ENCODE measurements at places on chromosomes 4 and X.

- DNase-seq = no peak
Observed at GRCh38 chr4:131001371-131001770, 1905.4 kb downstream of the C4orf33 start.

GRCh38 chr4:58809366-58809765 lies 1699.2 kb upstream of the IGFBP7 start:
- DNase-seq = no peak

DNA sequence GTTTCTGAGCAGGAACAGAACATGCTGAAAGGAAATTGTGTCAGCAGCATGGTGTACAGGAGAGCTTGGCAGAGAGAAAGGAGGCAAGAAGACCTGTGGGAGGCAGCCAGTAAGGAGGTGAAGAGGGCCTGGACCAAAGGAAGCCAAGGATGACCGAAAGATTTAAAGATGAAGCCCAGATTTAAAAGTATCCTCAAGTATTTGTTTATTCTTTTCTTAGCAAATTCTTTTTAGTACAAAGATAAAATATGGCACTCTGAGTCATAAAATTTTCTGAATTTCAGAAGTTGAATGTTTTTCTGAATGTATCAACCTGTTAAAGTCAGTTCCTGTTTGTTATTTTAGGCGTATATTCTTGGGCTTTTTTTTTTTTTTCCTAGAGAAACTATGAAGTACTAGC lies 3.5 kb downstream of the PKD2 start:
- DNase-seq = no peak

GRCh38 chr4:16864199-16864598 lies 34.2 kb downstream of the LDB2 start:
- no peak for DNase-seq

DNA sequence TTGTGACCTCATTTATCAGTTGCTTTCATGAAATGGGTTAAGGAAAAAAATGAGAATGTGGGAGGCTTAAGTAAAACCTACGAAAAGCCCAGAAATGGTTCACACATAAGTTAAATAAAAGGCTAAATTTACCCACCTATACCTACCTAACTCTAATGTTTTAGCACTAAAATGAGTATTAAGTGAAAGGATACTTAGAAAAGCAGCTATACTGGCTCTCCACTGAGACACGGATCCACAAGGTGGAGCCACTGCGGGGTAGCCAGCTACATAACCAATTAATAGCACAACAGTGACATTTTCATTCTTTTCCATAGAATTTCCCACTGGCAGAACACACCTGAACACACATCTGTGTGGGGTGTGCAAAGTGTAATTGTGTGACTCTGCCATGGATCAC lies 101.9 kb downstream of the MAML3 start:
- peak; percentile 21 for DNase-seq

- DNase-seq = no peak
Observed at GRCh38 chrX:17553469-17553868, 178.5 kb downstream of the NHS start.

Data from stimulated activated CD4-positive, alpha-beta T cell treated with anti-CD3 and anti-CD28 coated beads, Interleukin-1b, Interleukin-23, amount 100 ng/mL, for 48 hours (primary cell).